ENCODE measurements at places on chromosomes 1 and 21.

- no peak for DNase-seq
Measured at GRCh38 chr1:180155182-180155682, 563 bp downstream of the QSOX1 start.

GRCh38 chr1:54273092-54273794 lies 73.3 kb downstream of the MRPL37 start:
- peak; percentile 95 for DNase-seq

- no peak for DNase-seq
Measured at GRCh38 chr1:32247983-32248889, 1.2 kb downstream of the FAM167B start.

GRCh38 chr1:244057474-244058385 lies 6.6 kb downstream of the ZBTB18 start:
- DNase-seq, result no peak

GRCh38 chr1:36941316-36941978 lies 92.9 kb downstream of the GRIK3 start:
- no peak for DNase-seq

DNA sequence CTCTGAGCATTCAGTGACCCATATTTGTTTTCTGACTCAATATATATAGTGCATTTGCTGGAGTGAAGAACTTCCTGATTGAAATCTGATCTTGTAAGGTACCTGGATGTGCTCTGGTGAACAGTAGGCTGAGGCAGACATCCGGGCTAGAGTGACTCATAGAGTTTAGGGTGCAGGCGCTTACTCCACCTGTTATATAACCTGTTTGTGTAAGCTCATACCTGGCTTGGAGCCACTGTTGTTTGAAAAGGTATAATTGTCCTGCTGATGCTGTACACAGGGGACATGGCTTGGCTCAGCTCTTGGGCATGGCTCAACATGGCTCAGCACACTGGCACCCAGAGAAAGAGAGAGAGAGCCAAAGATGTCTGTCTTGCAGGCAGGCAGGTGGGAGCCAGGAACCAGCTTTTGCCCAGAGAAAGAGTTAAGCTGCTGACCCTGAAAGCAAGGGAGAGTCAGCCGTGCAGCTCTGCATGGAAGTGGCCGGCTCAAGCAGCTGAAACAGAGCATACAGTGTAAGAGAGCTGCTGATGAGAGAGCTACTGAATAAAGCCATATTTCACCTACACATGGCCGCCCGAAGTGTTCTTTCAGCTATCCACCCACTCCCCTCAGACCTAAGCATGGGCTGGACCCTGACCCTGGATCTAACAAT lies 43.2 kb downstream of the GJA5 start:
- DNase-seq, result no peak

- no peak for DNase-seq
Measured at GRCh38 chr1:167186771-167187170, 33.9 kb upstream of the POU2F1 start.

DNA sequence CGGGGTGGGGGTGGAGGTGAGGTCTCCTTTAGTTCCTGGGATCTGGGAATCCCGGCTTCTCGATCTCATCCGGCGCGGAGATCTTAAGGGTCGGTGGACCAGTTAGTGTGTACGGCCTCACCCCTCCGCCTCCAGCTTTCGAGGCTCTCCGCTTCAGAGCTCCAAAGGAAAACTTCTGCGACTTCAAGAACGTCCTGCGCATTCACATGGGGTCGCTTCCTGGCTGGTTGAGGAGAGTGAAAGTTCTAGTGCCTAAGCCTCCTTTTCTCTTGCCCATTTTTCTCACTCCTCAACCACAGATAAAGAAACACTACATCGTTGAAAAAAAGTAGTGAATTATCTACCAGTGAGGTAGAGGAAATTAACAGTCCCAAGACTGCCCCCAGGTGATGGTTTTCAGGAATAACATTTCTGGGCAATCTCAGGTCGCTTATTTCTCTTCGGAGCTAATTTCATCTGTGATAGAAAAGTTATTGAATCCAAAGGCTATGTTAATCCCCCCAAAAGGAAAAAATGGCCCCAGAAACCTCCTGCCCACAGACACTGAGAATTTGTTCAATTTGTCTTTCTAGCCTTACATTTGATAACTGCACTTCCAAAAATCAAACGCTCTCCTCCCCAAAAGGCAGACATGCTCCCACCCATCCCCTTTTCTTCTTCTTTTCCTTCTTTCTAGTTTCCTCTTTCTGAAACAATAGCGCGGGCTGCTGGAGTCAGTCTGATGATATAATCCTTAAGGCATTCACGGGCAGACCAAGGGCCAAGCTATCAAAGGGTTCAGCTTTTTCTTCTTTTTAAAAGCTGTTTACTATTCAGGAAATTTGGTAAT lies 20.6 kb upstream of the TBX15 start:
- DNase-seq, result no peak

DNA sequence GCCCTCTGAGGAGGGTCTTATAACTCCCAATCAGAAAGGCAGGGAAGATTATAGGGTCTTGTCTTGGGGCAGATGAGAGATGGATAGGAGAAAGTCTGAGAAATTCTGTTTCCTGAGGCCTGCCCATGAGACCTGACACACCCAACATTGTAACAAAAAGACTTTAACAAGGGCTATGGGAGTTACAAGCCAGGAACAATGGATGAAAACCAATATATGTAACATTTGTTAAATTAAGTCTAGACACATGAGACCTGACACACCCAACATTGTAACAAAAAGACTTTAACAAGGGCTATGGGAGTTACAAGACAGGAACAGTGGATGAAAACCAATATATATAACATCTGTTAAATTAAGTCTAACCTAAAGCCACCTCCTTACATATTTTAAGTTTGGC lies 21.8 kb downstream of the NRDC start:
- no peak for DNase-seq

DNA sequence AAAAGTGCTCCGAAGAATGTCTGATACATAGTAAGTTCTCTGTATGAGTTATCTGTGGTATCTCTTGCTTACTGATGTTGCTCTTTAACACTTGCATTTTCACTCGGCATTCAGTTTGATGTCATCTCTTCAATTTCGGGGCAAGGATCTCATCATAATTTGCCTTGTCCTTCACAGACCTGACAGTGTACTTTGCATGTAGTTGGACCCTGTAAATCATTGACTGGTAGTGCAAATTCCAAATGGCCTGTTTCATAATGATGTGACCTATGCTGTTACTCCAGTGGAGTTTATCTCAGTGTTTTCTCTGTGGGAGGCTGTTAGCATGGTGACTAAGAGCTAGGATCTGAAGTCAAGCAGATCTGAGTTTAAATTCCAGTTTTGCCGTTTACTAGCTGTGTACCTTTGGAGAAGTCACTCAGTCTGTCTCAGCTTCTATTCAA lies 34.2 kb upstream of the ABCD3 start:
- DNase-seq, result no peak

- DNase-seq, result no peak
Measured at GRCh38 chr1:93093332-93094006, 14.4 kb downstream of the MTF2 start.

DNA sequence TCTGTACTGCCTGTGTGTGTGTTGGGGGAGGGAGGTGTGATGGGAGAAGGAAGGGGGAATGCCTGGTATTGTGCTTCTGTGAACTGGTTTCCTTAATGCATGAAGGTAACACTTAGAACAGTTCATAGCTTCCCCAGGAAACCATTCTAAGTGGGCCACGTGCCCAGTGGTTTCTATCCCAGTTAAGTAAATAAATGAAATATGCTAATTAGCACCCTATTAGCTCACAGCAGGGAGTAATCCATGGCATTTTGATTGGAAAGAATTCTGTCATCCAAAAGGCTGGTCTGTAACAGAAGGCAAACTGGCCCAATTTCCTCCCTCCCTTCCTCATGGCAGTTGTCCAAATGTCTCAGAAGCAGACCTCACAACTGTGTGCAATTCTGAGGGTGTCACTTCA lies 199.3 kb downstream of the TTLL7 start:
- peak; percentile 94 for DNase-seq

DNA sequence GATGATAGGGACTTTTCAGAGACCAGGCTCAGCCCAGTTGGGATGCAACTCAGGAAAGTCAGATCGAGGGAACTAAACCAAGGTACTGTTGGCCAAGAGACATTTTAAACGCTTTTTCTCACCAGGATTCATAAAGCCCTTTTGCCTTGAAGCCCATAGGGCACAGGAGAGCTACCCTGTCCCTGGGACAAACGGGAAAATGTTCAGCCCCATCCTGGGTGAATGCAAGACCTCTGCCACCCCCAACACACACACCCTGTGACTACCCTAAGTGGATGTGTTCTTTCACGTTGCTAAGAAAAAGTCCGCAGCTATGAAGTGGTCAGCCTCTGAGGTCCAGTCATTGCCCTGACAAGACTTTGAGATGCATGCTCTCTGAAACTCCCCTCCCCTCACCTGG lies 58.4 kb downstream of the ITPKB start:
- no peak for DNase-seq

GRCh38 chr1:156821801-156822200 lies 5.2 kb upstream of the SH2D2A start:
- no peak for DNase-seq

Measured in spinal cord (tissue), 10 donors.